ENCODE measurements at places on chromosomes 2 and 18. TPM values are rescaled to one million over a fixed set of nuclear protein-coding genes. Genes with fewer than 3 reads are reported as not detected.

The KCNJ3 gene
- 0.01 TPM for polyA plus RNA-seq

The ECEL1 gene
- 0.14 TPM for polyA plus RNA-seq

The UXS1 gene
- polyA plus RNA-seq: 24.6 TPM

The ATOH8 gene
- 49.7 TPM for polyA plus RNA-seq

The ERMN gene
- 0.51 TPM for polyA plus RNA-seq

The ACMSD gene
- polyA plus RNA-seq: 0.08 TPM

The IL37 gene
- not detected for polyA plus RNA-seq

The DNER gene
- 0.63 TPM for polyA plus RNA-seq

The KCNK3 gene
- polyA plus RNA-seq: 6.7 TPM

The BOLL gene
- polyA plus RNA-seq: not detected

The MC5R gene
- not detected for polyA plus RNA-seq

The CGREF1 gene
- 0.55 TPM for polyA plus RNA-seq

GRCh38 chr2:24329700-24330099, 30.6 kb downstream of the ITSN2 start:
- no peak for DNase-seq
- H3K36me3 ChIP-seq: no peaks in the 10 kb centered on the region
- no peaks in the 10 kb centered on the region for H3K27me3 ChIP-seq
- no peak overlapping the region for H3K4me3 ChIP-seq
- H3K4me1 ChIP-seq: peaks cover 14% of the 10 kb centered on the region
- no peak overlapping the region for H3K27ac ChIP-seq

GRCh38 chr18:36279001-36279400, 18.5 kb upstream of the FHOD3 start:
- no peak overlapping the region for H3K4me3 ChIP-seq
- no peak for DNase-seq
- no peaks in the 10 kb centered on the region for H3K36me3 ChIP-seq
- H3K27me3 ChIP-seq: no peaks in the 10 kb centered on the region
- no peaks in the 10 kb centered on the region for H3K4me1 ChIP-seq

DNA sequence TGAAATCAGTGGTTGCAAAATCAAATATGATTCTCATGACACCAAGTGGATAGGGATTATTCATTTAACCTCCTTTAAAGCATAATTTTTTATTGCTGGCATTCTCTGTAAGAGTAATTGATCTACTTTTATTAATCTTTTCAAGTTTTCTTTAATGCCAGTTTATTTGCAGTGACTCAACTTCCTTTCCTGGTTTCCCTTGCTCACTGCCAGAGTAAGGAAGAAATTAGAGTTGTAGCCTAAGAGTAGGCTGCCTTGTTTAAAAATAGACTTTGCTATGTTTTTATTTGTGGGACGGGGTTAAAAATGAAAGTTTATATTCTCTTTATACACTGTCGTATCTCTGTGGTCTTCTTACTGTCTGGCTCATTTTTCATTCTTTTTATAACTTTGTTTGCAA, 148.6 kb downstream of the WDR7 start:
- H3K4me3 ChIP-seq: no peak overlapping the region
- H3K27ac ChIP-seq: no peak overlapping the region
- no peaks in the 10 kb centered on the region for H3K4me1 ChIP-seq
- no peaks in the 10 kb centered on the region for H3K27me3 ChIP-seq

GRCh38 chr18:39909706-39910105, 2045.3 kb upstream of the PIK3C3 start:
- DNase-seq: no peak
- no peak overlapping the region for H3K27ac ChIP-seq
- H3K27me3 ChIP-seq: no peaks in the 10 kb centered on the region
- no peaks in the 10 kb centered on the region for H3K36me3 ChIP-seq
- H3K4me1 ChIP-seq: no peaks in the 10 kb centered on the region

GRCh38 chr2:41598161-41598894, 449.5 kb upstream of the PKDCC start:
- H3K27ac ChIP-seq: no peak overlapping the region
- H3K27me3 ChIP-seq: no peaks in the 10 kb centered on the region
- no peaks in the 10 kb centered on the region for H3K36me3 ChIP-seq
- H3K4me3 ChIP-seq: no peak overlapping the region
- peak; percentile 15 for DNase-seq

DNA sequence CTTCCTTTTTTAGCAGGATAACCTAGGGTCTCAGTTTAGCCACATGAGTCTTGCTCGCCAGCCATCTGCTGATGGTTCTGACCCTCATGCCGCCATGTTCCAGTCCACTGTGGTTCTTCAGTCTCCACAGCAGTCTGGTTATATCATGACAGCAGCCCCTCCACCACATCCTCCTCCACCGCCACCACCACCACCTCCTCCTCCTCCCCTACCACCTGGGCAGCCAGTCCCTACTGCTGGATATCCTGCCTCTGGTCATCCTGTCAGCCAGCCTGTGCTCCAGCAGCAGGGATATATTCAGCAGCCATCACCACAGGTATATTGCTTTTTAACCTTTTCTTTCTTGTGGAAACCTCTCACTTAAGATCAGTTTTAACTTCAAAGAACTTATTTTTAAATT, 89.9 kb upstream of the UBXN4 start:
- no peak for DNase-seq
- H3K36me3 ChIP-seq: peaks cover 14% of the 10 kb centered on the region
- no peak overlapping the region for H3K4me3 ChIP-seq
- H3K4me1 ChIP-seq: no peaks in the 10 kb centered on the region
- H3K27ac ChIP-seq: no peak overlapping the region
- H3K27me3 ChIP-seq: no peaks in the 10 kb centered on the region

DNA sequence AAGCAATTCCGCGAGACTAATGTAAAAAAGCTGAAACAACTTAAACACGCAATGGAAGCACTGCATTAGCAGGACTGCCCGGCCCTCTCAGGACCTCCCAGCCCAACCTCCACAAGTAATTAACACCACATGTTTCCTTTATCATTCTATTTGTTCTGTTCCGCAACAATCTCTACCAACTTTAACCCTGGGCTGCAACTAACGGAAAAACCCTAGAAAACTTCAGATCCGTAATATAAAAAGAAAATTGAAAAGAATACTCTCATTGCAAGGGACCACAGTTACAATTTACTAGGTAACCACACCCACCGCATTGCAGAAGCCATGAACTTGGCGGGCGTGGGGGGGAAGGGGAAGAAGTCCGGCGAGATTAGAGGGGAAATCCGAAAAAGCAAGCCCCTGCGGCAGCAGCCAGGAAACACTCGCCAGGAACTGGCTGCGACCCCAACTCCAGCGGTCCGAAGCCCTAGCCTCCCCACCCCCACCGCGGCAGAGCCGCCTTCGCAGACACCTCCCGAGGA, 1.2 kb downstream of the EPB41L3 start:
- H3K4me3 ChIP-seq: peak overlapping the region; percentile 68
- H3K4me1 ChIP-seq: no peaks in the 10 kb centered on the region
- no peaks in the 10 kb centered on the region for H3K27me3 ChIP-seq
- DNase-seq: peak; percentile 45
- no peaks in the 10 kb centered on the region for H3K36me3 ChIP-seq

DNA sequence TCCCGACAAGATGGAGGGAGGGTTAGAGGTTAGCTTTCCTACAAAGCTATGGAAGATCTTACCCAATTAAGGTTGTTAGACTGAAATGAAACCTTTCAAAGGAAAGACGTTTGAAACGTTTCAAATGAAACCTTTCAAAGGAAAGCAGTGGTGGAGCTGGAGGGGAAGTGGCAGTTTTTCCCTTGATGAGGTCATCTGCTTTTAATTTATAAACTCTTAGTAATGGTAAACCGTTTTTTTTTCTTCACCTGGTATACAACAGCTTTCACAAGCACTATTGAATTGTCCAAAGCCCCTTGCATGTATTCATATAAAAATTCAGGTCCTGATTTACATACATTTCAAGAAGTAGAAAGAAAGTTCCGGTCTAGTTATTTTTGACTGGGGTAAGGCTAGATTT, 7.4 kb downstream of the PMAIP1 start:
- H3K4me1 ChIP-seq: peaks cover 2% of the 10 kb centered on the region
- H3K4me3 ChIP-seq: no peak overlapping the region
- peaks cover 38% of the 10 kb centered on the region for H3K27me3 ChIP-seq
- no peaks in the 10 kb centered on the region for H3K36me3 ChIP-seq

GRCh38 chr2:16765356-16765755, 99.7 kb upstream of the CYRIA start:
- no peak overlapping the region for H3K4me3 ChIP-seq
- no peaks in the 10 kb centered on the region for H3K27me3 ChIP-seq
- no peak for DNase-seq
- H3K27ac ChIP-seq: no peak overlapping the region
- no peaks in the 10 kb centered on the region for H3K36me3 ChIP-seq

DNA sequence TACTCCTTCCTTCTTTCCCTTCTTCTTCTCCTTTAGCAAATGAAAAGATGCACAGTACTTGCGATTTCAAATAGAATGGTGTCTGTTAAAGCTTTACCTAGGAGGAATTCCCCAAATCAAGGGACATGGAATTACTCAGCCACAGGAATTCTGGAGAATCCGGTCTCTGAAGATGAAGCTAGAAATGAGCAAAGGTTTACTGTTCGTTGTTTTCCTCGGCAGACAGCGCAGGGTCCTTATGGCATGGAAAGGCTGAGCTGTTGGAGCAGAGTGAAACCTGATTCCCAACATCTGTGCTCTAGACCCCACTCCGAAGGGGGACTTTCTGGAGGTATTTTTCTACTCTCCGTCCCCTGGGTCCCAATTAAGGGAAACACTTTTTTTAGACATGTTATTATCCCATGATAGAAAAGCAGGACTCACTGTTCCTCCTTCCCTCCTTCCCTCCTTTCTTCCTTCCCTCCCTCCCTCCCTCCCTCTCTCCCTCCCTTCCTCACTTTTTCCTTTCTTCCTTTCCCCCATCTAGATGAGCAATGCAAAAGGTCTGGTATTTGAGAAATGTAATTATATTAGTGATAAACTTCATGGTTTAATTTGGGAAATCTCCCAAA, 47.1 kb downstream of the CDCA7 start:
- peak; percentile 66 for DNase-seq
- no peaks in the 10 kb centered on the region for H3K36me3 ChIP-seq
- H3K27ac ChIP-seq: no peak overlapping the region
- H3K4me3 ChIP-seq: no peak overlapping the region
- H3K4me1 ChIP-seq: peaks cover 7% of the 10 kb centered on the region

DNA sequence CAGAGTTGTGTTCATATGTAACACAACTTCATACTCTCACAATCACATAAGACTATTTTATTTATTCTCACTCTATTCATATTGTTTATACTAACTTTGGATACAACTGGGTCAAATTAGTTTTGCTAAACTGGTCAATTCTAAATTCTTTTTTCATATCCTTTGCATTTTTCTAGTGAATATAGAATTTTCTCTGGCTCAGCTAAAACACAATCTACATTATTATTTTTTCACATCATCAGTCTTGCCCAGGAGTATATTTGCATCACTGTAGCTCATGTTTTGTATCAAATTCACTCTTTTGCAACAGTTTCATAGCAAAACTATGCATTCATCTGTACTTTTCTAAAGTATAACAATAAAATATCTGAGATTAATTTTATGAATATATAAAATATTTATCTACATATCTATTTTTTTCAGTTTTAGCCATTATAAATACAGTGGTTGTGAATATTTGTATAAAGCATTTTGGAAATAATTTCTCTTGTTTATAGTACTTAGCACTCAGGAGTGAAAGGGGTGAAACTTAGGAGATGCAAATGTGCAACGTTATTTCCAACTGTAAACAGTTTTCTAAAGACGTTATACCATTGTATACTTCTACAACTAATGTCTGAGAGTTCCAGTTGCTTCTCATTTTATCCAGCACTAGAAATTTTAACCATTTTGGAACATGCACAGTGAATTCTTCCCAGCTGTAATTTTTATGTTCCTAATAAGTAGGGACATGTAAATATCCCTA, 854.6 kb downstream of the CBLN2 start:
- H3K27me3 ChIP-seq: no peaks in the 10 kb centered on the region
- H3K36me3 ChIP-seq: no peaks in the 10 kb centered on the region
- peaks cover 3% of the 10 kb centered on the region for H3K4me1 ChIP-seq
- DNase-seq: peak; percentile 82

- no peaks in the 10 kb centered on the region for H3K27me3 ChIP-seq
- peak overlapping the region; percentile 65 for H3K27ac ChIP-seq
- no peak overlapping the region for H3K4me3 ChIP-seq
Measured at GRCh38 chr2:191318729-191319078, 73.5 kb downstream of the MYO1B start.

- peak overlapping the region; percentile 99 for H3K27ac ChIP-seq
- no peaks in the 10 kb centered on the region for H3K36me3 ChIP-seq
- H3K4me3 ChIP-seq: peak overlapping the region; percentile 73
- DNase-seq: peak; percentile 40
- H3K27me3 ChIP-seq: no peaks in the 10 kb centered on the region
Measured at GRCh38 chr18:75207310-75208154, 1.4 kb downstream of the PTGR3 start.

GRCh38 chr18:50133526-50133925, 61.4 kb downstream of the MYO5B start:
- H3K4me1 ChIP-seq: no peaks in the 10 kb centered on the region
- DNase-seq: no peak
- H3K36me3 ChIP-seq: no peaks in the 10 kb centered on the region
- H3K27ac ChIP-seq: no peak overlapping the region
- no peaks in the 10 kb centered on the region for H3K27me3 ChIP-seq

GRCh38 chr2:199160677-199161465, 296.9 kb downstream of the SATB2 start:
- no peaks in the 10 kb centered on the region for H3K27me3 ChIP-seq
- no peaks in the 10 kb centered on the region for H3K4me1 ChIP-seq
- H3K4me3 ChIP-seq: no peak overlapping the region
- H3K36me3 ChIP-seq: no peaks in the 10 kb centered on the region
- H3K27ac ChIP-seq: no peak overlapping the region

- no peak overlapping the region for H3K4me3 ChIP-seq
- no peak overlapping the region for H3K27ac ChIP-seq
- no peaks in the 10 kb centered on the region for H3K27me3 ChIP-seq
Measured at GRCh38 chr2:229858351-229858750, 63.5 kb downstream of the TRIP12 start.

DNA sequence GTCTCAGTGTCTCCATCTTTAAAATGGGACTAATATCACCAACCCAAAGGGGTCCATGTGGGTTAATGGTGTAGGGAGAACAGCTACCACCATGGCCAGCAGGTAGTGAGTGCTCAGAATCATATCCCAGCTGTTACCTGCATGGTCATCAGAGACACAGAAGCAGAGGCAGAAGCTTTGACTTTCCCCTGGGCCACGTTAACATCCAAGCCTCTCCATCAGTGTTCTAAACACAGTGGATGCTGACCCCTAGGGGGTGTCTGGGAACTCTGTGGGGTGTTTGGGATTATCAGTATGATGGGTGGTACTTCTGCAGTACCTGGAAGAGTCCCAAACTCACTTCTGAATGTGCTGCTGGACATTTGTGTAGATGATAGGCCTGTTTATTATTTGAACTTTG, 93.6 kb downstream of the GYPC start:
- DNase-seq: peak; percentile 11
- H3K36me3 ChIP-seq: no peaks in the 10 kb centered on the region
- no peak overlapping the region for H3K4me3 ChIP-seq
- no peaks in the 10 kb centered on the region for H3K27me3 ChIP-seq
- H3K27ac ChIP-seq: no peak overlapping the region
- H3K4me1 ChIP-seq: no peaks in the 10 kb centered on the region

DNA sequence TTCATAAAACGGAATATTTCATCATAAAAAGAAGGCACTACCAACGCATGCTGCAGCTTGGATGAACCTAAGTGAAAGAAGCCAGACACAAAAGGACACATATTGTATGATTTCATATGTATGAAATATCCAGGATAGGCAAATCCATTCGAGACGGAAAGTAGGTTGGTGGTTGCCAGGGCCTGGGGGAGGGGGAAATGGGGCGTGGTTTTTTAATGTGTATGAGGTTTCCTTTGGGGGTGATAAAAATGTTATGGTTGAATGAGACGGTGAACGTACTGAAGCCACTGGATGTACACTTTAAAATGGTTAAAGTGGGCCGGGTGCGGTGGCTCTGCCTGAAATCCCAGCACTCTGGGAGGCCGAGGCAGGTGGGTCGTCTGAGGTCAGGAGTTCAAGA, 20.0 kb upstream of the SPATA3 start:
- H3K36me3 ChIP-seq: no peaks in the 10 kb centered on the region
- H3K4me1 ChIP-seq: no peaks in the 10 kb centered on the region
- H3K27ac ChIP-seq: no peak overlapping the region
- DNase-seq: no peak
